ENCODE measurements at places on chromosomes 7 and 10. TPM values are rescaled to one million over a fixed set of nuclear protein-coding genes. Genes with fewer than 3 reads are reported as not detected.

STEAP1 gene
- 0.69 TPM for total RNA-seq

CUBN gene
- 0.25 TPM for total RNA-seq

GRCh38 chr10:110860576-110861241, 11.0 kb upstream of the PDCD4 start:
- peak overlapping the region; percentile 84 for H3K27ac ChIP-seq
- no peak overlapping the region for H3K4me3 ChIP-seq
- H3K27me3 ChIP-seq, result no peaks in the 10 kb centered on the region
- peaks cover 17% of the 10 kb centered on the region for H3K36me3 ChIP-seq
- DNase-seq, result peak; percentile 49

GRCh38 chr7:106047184-106047583, 64.9 kb downstream of the SYPL1 start:
- no peaks in the 10 kb centered on the region for H3K27me3 ChIP-seq
- H3K4me3 ChIP-seq, result no peak overlapping the region
- peaks cover 8% of the 10 kb centered on the region for H3K4me1 ChIP-seq
- DNase-seq, result no peak

- H3K4me1 ChIP-seq, result no peaks in the 10 kb centered on the region
- peaks cover 11% of the 10 kb centered on the region for H3K27me3 ChIP-seq
- DNase-seq, result no peak
- no peak overlapping the region for H3K27ac ChIP-seq
- H3K4me3 ChIP-seq, result no peak overlapping the region
Measured at GRCh38 chr10:95815133-95815532, 59.2 kb downstream of the ENTPD1 start.

GRCh38 chr10:274866-275265, 139.6 kb downstream of the ZMYND11 start:
- H3K4me1 ChIP-seq, result no peaks in the 10 kb centered on the region
- H3K27ac ChIP-seq, result no peak overlapping the region
- no peaks in the 10 kb centered on the region for H3K36me3 ChIP-seq
- H3K27me3 ChIP-seq, result no peaks in the 10 kb centered on the region
- DNase-seq, result no peak

All from activated CD4-positive, alpha-beta T cell treated with anti-CD3 and anti-CD28 coated beads for 36 hours (primary cell).